WTC11 (cell line): ENCODE measurements at places on chromosomes 11 and 22. TPM values are rescaled to one million over a fixed set of nuclear protein-coding genes. Genes with fewer than 3 reads are reported as not detected.

The MAPK11 gene
- total RNA-seq, result 1.4 to 2.3 TPM (median 1.9 TPM) in 3 replicates

The CDHR5 gene
- total RNA-seq, result 0.26 to 0.34 TPM in 2 of 3 replicates, not detected in the other

DNA sequence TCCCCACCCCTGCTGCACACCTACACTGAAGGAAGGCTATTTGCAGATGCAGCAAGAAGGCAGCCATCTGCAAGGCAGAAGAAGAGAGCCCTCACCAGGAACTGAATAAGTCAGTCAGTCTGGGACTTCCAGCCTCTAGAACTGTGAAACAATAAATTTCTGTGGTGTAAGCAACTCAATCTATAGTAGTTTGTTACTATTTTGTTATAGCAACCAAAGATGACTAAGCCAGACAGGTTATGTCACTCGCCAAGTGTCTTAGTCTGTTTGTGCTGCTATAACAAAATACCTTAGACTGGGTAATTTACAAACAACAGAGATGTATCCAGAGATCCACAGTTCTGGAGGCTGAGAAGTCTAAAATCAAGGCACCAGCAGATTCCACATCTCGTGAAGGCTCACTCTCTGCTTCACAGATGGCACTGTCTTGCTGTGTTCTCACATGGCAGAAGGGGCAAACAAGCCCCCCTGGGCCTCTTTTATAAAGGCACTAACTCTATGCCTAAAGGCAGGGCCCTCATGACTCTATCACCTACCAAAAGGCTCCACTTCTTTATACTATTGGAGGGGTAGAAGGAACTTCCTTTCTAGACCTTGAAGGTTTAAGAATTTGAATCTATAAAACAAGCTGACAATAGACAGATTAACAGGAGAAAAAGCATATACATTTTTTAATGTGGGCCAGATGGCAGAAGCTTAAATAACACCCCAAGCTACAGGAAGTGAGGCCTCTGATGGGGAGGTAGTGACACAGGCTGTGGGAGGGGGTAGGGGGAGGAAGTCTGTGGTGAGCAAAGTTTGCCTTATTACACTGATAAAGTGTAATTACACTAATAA, 12.3 kb downstream of the APOL6 start:
- DNase-seq, result no peak

- DNase-seq, result no peak
Measured at GRCh38 chr22:33002035-33002434, 56.1 kb downstream of the SYN3 start.

The CRYBB2 gene
- 0.28 TPM in 1 of 3 replicates, not detected in the others for total RNA-seq

DNA sequence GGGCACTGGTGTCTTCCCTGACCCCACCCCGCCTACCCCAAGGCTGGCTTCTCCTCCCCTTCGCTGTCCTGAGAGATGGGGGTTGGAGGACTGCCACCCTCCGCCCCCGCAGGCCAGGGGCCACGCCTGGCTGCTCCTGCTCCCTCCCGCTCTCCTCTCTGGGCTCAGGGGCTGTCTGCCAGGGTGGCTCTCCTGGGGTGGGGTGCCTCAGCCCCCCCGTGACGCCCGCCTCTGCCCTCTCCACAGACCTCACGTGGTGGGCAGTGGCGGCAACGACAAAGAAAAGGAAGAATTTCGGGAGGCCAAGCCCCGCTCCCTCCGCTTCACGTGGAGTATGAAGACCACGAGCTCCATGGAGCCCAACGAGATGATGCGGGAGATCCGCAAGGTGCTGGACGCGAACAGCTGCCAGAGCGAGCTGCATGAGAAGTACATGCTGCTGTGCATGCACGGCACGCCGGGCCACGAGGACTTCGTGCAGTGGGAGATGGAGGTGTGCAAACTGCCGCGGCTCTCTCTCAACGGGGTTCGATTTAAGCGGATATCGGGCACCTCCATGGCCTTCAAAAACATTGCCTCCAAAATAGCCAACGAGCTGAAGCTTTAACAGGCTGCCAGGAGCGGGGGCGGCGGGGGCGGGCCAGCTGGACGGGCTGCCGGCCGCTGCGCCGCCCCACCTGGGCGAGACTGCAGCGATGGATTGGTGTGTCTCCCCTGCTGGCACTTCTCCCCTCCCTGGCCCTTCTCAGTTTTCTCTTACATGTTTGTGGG, 8.1 kb downstream of the RCOR2 start:
- no peak for DNase-seq

The ASCL2 gene
- 0.24 to 0.73 TPM (median 0.64 TPM) in 3 replicates for total RNA-seq

The CCDC81 gene
- 0.82 to 1.0 TPM (median 0.98 TPM) in 3 replicates for total RNA-seq

The CCDC73 gene
- not detected in 3 replicates for total RNA-seq

DNA sequence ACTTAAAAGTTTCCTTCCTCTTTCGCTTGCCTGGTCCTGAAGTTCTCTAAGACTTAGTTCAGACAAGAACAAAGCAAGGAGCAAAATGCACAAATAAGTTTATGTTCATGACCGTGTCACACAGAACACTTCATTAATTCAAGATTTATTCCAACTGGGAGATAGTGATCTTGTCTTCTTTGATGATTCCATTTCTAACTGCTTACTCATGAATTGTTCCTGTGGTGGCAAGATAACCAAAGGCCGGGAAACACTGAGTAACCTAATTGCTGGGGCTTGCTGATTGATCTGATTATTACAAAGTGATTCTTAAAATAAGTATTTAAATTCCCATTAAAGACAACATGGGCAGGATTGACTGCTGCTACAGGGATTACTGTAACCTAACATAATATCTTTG, 1462.9 kb upstream of the RAG2 start:
- DNase-seq, result no peak

- no peak for DNase-seq
Measured at GRCh38 chr22:42664976-42665831, 16.0 kb upstream of the CYB5R3 start.

- DNase-seq, result no peak
Measured at GRCh38 chr11:35288309-35288708, 131.0 kb downstream of the SLC1A2 start.

DNA sequence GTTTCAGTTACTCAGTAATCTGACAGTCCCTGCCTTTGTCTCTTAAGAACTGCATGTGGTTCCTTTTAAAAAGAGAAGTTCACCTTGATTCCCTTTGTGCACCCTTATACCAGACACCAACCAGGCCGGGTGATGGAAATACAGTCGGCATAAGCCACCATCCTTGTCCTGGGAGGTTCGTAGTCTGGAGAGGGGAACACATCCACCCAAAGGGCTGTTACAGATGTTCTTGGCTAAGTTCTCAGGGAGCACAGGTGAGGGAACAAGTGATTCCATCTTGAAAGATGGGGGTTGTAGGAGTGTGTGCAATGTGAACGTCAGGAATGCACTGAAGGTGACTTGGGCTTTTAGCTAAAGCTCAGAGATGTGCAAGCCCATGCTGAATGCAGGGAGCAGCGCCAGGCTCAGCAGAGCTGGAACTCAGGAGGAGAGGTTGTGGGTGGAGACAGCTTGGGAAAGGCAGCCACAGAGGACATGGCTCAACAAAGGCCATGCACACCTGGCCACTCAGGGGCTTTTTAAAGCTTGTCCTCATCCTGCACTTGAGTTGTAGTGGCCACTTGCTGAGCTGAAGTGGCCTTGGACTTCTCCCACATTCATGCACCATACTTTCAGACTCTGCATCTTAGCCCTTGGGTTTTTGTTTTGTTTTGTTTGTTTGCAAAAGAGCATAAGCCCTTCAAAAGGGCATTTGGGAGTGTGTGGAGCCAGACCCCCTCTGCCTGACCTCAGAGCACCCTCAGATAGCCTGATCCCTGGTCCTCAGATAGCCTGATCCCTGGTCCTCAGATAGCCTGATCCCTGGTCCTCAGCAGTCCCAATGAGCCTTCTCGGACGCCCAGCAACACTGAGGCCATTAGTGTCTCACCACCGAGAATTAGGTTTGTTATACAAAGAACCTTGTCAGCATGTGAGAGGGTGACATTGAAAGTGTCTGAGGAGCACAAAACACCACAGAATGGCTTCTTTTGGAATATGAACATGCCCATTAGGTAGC, 12.7 kb upstream of the TMA7B start:
- no peak for DNase-seq

GRCh38 chr11:10818594-10818993, 9.9 kb upstream of the EIF4G2 start:
- no peak for DNase-seq
